ENCODE measurements at places on chromosomes 12 and 14.

DNA sequence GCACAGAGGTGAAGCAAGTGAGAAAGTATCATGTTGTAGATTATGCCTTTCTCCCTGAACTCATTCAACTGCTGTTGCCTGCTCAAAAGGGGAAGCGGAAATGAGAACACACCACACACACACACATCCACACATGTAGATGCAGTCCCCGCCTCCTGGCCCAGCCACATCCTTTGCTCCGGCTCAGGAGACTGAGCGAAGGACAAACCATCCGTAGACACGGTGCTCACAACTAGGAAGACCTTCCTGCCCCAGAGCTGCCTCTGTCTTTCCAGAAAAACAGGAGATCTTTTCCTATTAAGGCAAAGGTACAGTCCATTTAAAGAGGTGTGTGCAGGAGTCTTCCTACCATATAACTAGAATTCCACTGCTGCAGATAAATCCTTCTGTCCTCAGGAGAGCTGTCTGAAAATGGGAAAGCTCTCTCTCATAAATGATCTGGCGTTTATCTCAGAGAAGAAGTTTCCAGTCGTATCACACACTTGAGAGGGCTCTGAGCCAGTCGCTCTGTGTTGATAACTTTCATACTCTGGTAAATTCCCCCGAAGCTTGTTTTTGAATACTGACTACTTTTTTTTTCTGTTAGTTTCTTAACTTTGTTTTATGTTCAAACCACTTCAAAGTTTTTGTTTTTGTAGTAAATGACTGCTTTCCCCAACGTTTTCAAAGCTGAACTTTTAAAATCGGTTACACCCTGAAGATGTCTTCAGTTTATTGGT lies at the start of gene TESPA1:
Gene TESPA1 (minus strand): TSS at position 105 of the 719 bp plus-strand sequence. CDS start 10,200 bp downstream, outside the sequence.
- DNase-seq = peak; percentile 42

DNA sequence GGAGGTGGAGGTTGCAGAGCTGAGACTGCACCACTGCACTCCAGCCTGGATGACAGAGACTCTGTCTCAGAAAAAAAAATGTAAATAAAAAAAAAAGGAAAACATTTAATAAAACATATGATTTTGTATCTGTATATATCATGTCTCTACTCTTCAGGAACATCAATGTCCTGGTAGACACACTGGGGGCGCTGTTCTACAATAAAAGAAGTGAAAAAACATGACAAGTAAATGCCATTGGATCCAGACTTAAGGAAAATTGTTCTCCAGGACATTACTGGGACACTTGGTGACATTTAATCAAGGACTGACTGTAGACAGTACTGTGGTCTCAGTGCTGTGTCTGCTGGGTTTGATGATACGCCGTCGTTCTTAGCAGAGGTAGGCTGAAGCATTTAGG lies 15.5 kb upstream of the KLC1 start:
- no peak for DNase-seq

- DNase-seq = no peak
Observed at GRCh38 chr12:131283191-131283861, 329.6 kb downstream of the ADGRD1 start.

DNA sequence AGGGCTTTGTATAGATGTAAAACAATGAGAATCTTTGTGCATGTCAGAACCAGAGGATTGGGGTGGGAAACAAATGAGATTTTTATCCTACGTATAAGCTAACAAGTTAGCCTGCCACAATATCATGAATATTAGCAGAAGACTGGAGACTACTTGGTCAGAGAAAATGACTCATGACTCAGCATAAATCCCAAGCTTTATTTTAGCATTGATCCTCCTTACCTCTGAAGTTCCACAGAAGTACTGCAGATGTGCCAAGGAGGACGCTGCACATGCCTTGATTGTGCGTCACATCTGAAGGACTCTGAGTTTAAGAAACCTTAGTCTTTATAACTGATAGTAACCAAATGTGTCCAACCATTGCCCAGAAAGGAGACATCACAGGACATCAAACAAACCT lies 234.0 kb upstream of the RPL10L start:
- no peak for DNase-seq

DNA sequence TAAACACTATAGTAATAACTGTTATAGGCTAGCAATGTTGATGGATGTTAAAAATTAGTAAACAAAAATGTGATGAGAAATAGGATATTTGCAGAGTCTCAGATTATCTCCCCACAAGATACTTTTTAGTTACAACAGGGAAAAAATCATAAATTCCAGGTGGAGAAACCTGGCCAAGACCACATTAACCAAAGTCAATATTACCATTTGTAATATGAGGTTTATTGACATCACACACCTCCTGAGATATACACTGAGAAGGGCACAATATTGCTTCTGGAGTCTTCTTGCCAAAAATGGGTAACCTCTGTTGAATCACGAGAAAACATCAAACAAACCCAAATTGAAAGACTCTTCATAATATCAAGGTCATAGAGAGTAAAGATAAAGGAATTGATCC lies 72.3 kb upstream of the AMIGO2 start:
- DNase-seq = no peak

DNA sequence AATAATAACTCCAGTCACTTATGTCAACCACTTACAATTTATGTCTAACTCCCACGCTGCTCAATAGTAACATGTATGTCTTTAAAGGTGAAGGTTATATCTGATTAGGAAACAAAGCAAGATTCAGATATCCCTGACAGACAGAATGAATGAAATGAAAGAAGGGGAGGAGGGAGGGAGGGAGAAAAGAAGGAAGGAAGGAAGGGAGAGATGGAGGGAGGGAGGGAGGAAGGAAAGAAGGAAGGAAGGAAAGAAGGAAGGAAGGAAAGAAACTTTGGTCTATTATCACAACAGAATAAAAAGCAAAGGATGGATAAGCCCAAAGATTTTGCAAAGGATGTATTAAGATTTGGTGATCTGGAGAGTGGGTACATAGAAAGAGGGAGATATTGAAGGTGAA lies 433.3 kb downstream of the PRKD1 start:
- DNase-seq = no peak

GRCh38 chr12:18521461-18521860 lies 216.4 kb downstream of the PLCZ1 start:
- no peak for DNase-seq

DNA sequence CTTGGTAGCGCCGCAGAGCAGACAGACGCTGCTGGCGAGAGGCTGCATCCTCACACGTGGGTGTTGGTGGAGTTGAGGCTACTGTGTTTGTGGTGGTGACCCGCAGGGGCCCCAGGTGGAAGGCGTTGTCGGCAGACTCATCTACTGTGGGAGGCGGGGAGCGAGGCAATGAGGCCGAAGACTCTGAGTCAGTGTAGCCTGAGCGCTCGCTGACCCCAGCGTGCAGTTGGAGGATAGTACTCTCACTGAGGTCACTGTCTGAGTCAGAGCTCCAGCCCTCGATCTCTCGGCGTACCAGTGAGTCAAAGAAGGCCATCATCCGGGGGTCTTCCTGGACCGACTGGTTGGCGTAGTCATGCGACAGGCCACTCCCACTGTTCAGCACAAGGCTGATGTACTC lies 76.0 kb upstream of the ACTN1 start:
- no peak for DNase-seq

GRCh38 chr14:45135156-45135555 lies 574 bp upstream of the FANCM start:
- peak; percentile 59 for DNase-seq

GRCh38 chr12:70255311-70255710 lies 12.1 kb downstream of the CNOT2 start:
- peak; percentile 23 for DNase-seq

DNA sequence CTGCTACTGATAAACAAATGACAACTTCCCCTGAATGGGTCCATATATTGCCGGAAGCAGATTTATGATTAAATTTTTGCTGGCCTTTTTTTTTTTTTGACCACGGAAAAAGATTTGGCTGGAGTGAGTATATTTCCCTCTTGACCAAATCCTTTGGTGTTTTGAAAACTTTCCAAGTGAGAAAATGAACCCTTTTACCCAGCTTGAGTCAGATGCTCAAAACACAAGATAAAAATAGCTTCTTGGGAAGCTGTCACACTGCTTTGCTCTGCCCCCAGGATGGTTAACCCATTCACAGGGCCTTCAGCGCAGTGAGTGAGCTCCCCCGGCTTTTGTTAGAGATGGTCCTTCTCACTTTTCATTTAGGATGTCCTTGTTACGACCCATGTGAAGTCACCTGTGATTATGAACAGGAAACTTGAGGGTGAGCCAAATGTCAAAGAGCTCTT lies 224.3 kb downstream of the PELI2 start:
- DNase-seq = no peak

- DNase-seq = peak; percentile 1
Observed at GRCh38 chr14:78143489-78144145, 26.6 kb upstream of the NRXN3 start.

- DNase-seq = no peak
Observed at GRCh38 chr12:4047421-4047820, 174.2 kb upstream of the PARP11 start.

DNA sequence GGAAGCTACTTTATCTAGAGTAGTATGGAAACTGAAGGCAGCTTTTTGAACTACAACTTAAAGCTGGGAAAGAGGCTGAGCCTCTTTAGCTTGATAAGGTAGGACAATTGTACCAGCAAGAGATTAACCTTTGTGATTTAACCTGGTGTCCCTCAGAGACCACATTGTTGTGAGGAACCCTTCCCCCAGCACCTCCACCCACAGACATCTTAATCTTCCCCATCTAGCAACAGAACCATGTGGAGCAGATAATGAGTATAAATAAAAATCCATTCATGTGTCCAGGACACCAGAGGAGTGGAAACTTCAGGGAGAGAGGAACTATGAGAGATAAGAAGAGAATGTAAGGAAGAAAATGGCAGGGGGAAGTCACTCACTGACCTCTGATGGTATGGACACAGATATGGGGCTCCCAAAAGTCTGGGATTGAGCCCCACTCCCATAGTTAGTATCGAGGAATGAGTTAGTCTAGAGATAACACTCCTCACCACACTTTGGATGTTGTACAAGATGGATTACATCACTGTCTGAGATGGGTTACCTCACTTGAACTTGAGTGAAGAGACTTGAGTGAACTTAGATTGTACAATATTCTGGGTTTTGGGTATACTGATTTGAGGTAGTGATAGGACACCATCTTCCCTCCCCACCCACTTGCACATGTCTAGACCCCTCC lies 33.9 kb upstream of the SLC38A2 start:
- DNase-seq = no peak

DNA sequence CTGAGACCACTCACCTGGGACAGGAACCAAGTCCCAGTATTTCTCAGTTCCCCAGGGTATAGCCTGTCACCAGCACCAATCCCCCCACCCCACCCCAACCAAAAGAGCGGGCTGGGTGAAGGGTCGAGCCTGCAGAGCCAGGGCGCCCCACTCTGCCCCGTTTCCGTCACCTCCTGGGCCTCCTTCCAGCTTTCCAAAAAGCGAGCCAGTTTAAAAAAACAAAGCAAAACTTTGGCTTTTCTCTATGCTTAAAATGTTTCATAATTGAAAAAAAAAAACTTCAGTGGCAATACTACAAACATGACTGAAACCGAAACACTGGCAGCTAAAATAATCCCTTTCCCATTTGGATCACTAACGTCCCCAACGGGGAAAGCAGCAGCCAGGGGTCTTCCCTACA lies 7.5 kb downstream of the CAMKK2 start:
- DNase-seq = no peak

DNA sequence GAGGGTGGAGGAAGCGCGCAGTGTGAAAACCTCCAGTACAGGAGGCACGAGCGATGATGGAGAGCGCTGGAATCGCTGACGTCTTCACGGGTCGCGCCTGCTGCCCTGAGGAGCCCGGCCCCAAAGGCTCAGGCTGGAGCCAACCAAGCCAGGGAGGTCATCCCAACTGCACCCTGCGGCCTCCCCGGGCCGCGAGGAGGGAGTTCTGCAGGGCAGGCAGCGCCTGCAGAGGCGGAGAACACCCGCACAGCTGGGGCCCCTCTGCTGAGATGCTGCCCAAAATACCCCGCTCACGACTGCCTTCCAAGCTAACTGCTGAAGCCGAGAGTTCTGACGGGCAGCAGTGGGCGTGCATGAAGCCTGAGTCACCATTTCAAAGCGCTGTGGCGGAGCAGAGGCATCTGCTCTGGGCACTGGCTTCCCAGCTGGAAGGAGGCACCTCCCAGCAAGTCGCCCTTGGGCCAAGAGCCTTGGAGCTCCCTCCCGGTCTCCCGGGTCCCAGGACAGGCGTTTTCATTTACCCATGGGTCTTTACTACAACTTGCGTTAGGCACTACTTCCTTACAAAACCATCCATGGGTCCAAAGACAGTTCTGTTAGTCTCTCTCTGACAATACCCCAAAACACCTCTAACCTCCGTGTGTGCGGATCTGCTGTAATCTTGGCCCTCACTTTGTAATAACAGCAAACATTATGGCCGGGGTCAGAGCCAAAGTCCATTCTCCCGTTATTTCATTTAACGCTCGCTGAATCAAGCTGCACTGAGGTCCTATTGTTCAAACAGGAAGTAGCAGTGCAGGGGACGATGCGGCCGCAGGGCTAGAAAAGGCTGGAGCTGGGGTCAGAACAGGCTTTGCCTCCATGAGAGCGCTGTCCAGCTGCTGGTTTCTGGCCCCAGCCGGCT lies 60.1 kb upstream of the RIMBP2 start:
- DNase-seq = peak; percentile 43

Measured in muscle of back (tissue), 13 donors.